ENCODE measurements at places on chromosomes 6 and 20.
A peak's percentile ranks its signal among the peaks of the same experiment; 100 is the strongest.

GRCh38 chr6:33294086-33294823 is 4.5 kb downstream of the RGL2 start:
- DNase-seq = no peak

- no peak for DNase-seq
Measured at GRCh38 chr6:105178110-105178509, 1.7 kb downstream of the POPDC3 start.

GRCh38 chr6:125149256-125150144 is 4.1 kb upstream of the TPD52L1 start:
- DNase-seq = no peak

DNA sequence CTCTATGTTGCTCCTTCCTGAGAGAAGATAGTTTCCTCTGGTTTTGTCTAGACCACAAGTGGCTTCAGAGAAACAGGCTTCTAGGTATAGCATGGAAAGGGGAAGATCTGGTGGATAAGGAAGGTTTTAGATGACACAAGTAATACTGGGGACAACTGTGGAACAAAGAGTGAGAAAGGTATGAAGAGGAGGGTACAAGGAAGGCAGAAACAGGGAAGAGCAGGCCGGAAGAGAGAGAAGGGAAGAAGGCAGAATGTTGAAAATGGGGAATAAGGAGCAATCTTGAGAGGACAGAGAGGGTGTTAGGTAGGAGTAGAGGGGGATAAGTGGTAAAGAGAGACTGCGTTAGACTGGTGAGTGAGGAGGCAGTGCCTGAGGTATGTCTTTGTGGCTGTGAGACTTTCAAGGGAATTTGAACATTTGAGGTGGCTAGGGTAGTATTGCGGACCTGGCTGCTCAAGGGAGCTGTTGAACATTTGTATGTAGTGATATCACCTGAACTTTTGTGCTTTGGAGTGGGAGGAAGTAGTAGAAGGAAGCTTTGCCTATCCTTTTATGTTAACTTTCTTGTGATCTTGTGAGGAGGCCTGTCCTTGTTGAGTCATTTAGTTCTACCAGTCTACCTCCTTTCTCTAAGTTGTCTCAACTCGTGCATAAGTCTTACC is 69.5 kb downstream of the FOXO3 start:
- no peak for DNase-seq

DNA sequence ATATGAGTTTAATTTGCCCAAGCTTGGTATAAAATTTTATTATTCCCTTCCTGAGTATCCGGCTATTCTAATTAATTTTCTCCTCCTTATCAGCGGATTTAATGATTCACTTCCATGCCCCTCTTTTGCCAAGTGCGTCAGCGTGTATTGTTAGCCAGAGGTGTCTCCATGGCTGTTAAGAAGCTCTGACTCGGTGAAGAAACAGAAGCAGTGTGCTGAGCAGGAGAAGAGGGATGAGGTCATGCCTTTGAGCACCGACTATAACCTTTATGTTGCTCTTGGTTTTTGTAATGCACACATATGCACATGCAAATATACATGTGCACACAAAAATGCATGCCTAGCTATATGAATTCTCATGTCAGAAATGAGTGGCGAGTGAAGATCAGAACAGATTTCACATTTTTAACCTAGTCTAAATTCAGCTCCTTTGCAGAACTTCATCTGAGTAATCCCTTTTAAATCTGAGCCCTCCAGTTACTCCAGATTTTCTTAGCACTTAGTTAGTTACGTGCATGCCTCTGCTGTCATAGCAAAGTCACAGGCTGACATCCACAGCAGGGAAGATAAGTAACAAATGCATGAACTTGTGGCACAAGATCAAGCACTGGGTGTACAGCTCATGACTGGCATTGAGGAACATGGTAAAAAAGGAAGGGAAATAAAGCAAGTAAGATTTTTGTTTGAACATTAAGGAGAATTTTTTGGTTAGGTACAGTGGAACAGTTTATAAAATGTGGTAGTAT is 24.3 kb downstream of the HTR1E start:
- DNase-seq = no peak

DNA sequence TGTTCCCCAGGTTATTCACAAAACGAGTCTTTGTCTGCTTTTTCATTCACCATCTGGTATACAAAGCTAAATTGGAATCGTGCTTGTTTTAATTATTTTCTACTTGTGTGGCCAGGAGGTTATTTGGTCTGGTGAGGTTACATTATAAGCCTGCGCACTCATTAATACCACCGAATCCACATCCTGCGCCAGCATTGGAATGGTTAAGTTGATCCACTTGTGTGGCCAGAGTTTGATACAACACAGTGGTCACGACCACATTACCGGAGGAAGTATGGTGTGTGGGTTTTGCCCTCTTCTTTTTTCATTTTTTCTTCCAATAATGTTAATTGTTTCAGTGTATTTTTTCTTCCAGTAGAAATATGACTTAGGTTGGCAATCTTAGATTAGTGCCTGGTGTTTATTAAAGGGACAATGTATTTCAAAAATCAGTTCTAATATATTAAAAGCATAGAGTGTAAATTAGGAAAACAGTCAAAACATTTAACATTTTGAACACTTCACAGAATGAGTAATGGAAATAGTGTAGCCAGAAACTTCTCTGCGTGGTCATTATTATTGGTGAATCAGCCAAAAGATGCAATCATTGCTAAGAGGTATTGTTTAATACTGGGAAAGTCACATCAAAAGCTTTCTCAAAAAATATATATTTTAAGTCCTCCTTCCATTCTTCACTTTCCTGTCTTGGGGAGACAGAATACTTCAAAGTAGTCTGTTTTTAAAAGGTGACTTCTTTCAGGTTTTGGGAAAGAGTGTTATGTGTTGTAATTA is 84.5 kb downstream of the JARID2 start:
- DNase-seq = no peak

DNA sequence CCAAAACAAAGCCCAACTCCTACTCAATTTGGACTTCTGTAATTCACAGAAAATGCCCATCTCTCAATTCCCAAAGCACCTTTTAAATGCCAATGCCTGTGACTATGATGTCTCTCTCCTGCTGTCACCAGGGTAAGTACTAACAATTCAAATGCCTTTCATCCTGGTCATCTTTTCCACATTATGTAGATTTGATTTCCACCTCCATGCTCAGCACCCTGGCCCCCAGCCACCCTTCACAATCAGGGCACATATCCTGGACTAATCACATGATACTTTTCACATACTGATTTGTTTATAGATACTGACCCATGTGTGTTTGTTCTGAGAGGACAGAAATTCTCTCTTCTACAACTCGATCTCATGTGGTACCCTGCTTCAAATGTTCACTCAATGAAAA is 236.3 kb downstream of the PTPRK start:
- no peak for DNase-seq

DNA sequence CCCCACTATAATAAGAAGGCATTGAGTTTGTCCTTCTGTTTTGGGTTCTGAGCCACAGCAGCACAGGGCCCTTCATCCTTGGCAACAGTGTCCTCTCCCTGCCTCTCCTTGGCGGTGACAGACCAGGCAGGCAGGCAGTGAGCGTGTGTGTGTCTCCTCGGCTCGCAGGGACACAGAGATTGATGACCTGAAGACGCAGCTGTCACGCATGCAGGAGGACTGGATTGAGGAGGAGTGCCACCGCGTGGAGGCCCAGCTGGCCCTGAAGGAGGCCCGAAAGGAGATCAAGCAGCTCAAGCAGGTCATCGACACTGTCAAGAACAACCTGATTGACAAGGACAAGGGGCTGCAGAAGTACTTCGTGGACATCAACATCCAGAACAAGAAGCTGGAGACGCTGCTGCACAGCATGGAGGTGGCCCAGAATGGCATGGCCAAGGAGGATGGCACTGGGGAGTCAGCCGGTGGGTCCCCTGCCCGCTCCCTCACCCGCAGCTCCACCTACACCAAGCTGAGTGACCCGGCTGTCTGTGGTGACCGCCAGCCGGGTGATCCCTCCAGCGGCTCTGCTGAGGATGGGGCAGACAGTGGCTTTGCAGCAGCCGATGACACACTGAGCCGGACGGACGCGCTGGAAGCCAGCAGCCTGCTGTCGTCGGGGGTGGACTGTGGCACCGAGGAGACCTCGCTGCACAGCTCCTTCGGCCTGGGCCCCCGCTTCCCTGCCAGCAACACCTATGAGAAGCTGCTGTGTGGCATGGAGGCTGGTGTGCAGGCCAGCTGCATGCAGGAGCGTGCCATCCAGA is 24.0 kb downstream of the SDCBP2 start:
- DNase-seq = peak; percentile 6

- no peak for DNase-seq
Measured at GRCh38 chr6:12030993-12031550, 19.0 kb downstream of the HIVEP1 start.

DNA sequence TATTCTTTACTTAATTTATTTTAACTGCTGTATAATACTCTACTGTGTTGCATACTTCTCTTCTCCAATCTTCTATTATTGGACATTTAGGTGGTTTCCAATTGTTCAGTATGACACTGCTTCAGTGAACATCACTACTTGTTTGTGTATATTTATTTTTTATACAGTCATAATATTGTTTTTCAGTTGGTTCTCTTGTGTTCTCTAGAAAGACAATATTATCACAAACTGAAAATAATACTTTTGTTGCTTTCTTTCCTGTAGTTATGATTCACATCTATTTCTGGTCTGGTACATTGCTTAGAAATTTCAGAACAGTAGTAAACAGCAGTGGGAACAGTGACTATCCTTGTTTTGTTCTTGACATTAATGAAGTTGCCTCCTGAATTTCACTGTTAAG is 62.8 kb upstream of the GTSF1L start:
- DNase-seq = no peak

DNA sequence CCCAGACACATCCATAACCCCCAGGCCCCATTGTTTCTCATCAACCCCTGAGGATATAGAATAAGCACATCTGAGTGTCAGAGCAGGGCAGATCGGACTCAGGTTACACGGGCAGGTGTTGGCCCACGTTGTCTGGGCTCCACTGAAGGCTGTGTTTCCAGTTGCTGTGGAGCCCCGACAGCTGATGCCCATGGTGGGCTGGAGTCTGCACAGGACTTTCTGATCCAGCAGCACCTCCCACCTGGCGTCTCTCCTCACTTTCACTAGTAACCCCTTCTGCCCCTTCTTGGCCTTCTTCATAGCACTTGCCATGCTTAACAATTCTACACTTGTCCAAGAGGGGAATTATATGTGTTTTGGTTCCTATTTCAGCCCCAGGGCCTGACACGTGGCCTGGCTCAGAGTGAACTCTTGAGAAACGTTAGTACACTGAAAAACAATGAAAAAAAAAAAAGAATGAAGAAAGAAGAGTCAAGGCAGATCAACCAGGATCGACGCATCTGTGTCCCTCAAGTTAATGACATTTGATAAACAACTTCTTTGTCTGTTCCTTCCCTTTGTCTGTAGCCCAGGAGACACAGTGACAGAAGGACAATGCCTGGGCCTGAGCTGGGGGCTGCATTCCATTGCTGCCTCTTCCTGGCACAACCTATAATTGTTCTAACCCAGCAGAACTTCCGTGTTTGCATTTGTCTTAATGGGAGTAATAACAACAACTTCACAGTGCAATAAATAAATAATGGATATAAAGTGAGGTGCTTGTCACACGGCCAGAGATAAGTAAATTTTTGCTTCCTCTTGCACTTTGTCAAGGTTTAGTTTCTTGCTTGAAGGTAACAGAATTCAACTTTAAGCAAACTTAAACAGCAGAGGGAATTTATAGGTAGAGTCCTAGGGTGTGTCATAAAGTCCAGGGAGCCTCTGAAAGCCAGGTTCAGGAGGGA is 224.2 kb upstream of the SSTR4 start:
- peak; percentile 50 for DNase-seq

- no peak for DNase-seq
Measured at GRCh38 chr6:44679438-44680201, 292.1 kb downstream of the CDC5L start.

- DNase-seq = no peak
Measured at GRCh38 chr6:34630040-34630439, 66.5 kb downstream of the ILRUN start.

DNA sequence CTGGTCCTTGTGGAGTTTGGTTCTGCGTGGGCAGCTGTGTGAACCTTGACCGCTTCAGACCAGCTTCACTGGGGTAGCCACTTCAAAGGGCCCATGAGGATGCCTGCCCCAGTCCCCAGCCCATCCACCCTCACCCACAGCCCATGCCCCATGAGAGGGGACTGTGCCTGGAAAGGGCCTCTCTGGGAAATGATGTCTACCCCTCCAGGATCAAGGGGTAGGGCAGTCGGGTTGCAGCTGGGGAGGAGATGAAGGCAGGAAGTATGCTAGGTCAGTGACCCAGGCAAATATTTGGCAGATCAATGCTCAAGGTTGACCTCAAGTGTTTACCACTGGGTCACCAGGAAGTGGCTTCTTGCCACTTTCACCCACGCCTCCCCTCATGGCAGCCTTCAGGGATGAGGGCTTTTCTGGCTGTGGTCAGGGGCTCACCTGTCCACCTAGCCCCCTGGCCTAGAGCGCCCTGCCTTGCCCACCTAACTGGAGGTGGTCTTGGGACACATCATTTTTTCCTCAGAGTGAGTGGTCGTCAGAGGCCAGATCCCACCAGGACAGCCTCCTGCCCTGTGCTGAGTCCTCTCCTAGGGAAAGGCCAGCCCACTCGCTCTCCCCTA is 109.5 kb downstream of the SNX5 start:
- DNase-seq = no peak

GRCh38 chr6:42293386-42293977 is 75.8 kb upstream of the MRPS10 start:
- DNase-seq = no peak

DNA sequence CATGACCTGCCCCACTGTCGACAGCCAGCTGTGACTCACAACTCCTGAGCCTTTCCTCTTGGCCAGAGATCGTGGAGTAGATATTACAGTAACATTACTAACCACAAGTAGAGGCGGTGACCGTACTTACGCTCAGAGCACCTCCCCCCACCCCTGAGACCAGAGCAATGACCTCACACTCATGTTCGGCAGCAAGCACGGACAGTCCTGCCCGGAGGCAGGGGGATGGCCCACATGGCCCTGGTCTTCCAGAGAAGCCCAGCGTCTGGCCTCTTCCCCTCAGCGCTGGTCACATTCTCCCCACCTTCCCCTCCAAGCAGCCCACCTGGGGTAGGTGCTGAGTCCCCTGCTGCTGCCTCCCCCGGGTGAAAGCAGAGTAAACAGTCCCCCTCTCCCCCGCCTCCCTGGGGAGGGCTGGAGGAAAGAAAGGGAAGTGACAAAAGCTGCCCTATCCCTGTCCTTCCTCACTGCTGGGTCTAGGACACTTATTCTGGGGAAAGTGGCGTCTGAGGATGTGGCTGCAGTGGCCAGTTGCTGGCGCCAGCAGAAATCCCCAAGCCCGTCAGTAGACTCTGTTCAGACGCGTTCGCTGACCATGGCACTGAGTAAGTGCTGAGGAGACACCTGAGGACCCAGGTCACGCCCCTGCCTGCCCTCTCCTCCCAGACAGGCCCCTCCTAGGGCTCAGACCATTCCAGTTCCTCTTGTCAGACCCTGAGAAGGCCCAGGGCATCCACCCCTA is 68.5 kb downstream of the MRPL14 start:
- DNase-seq = peak; percentile 81

- peak; percentile 19 for DNase-seq
Measured at GRCh38 chr20:25282796-25283195, 34.9 kb downstream of the PYGB start.

- DNase-seq = no peak
Measured at GRCh38 chr6:2543321-2543720, 207.4 kb downstream of the MYLK4 start.

GRCh38 chr6:168535711-168536110 is 94.7 kb downstream of the SMOC2 start:
- no peak for DNase-seq

- DNase-seq = peak; percentile 95
Measured at GRCh38 chr6:13574149-13574570, 241 bp upstream of the SIRT5 start.

Data from left hindlimb (tissue), 1 donor.